IPS DF 6.9 (cell line): ENCODE measurements at places on chromosomes 5 and 9.

GRCh38 chr5:39055027-39055767 is 19.0 kb downstream of the RICTOR start:
- H3K4me3 ChIP-seq = no peak overlapping the region
- no peaks in the 10 kb centered on the region for H3K27me3 ChIP-seq
- no peak overlapping the region for H3K27ac ChIP-seq

- no peaks in the 10 kb centered on the region for H3K4me1 ChIP-seq
- no peak overlapping the region for H3K4me3 ChIP-seq
- no peak overlapping the region for H3K27ac ChIP-seq
- no peaks in the 10 kb centered on the region for H3K36me3 ChIP-seq
Measured at GRCh38 chr9:130029223-130029973, 13.6 kb downstream of the FNBP1 start.

GRCh38 chr5:114369680-114370417 is 8.0 kb downstream of the KCNN2 start:
- H3K27ac ChIP-seq = no peak overlapping the region
- H3K36me3 ChIP-seq = no peaks in the 10 kb centered on the region
- no peaks in the 10 kb centered on the region for H3K27me3 ChIP-seq
- H3K4me1 ChIP-seq = no peaks in the 10 kb centered on the region

DNA sequence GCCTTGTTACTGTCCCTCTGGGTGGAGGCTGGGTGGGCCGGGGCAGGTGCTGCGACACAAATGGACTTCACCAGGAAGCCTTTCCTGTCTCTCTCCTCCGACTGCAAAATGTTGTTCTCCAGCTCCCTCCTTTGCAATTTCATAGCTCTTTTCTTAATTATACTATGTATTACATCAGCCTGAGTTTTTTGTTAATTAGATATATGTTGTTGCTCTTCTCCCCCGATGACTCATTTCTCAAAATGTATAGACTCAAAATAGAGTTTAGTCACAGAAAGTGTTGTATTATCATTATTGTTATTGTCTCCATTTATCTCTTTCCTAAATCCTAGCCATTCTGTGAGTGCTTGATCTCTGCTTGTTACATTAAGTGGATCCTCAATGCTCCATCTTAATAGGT is 122.4 kb upstream of the OSMR start:
- H3K27me3 ChIP-seq = no peaks in the 10 kb centered on the region
- no peak overlapping the region for H3K27ac ChIP-seq
- no peaks in the 10 kb centered on the region for H3K4me1 ChIP-seq
- no peaks in the 10 kb centered on the region for H3K36me3 ChIP-seq

- no peak overlapping the region for H3K4me3 ChIP-seq
- DNase-seq = peak; percentile 45
- H3K4me1 ChIP-seq = no peaks in the 10 kb centered on the region
- no peaks in the 10 kb centered on the region for H3K27me3 ChIP-seq
- no peaks in the 10 kb centered on the region for H3K36me3 ChIP-seq
Measured at GRCh38 chr9:2116073-2116472, 100.9 kb downstream of the SMARCA2 start.

- no peaks in the 10 kb centered on the region for H3K27me3 ChIP-seq
- H3K36me3 ChIP-seq = no peaks in the 10 kb centered on the region
- no peak overlapping the region for H3K4me3 ChIP-seq
- H3K4me1 ChIP-seq = no peaks in the 10 kb centered on the region
- no peak overlapping the region for H3K27ac ChIP-seq
Measured at GRCh38 chr9:109538346-109538745, 40.2 kb upstream of the PTPN3 start.
